Mesenchymal stem cell (in vitro differentiated cells and primary cell): ENCODE measurements at places on chromosomes 2 and 18.
A peak's percentile ranks its signal among the peaks of the same experiment; 100 is the strongest.

DNA sequence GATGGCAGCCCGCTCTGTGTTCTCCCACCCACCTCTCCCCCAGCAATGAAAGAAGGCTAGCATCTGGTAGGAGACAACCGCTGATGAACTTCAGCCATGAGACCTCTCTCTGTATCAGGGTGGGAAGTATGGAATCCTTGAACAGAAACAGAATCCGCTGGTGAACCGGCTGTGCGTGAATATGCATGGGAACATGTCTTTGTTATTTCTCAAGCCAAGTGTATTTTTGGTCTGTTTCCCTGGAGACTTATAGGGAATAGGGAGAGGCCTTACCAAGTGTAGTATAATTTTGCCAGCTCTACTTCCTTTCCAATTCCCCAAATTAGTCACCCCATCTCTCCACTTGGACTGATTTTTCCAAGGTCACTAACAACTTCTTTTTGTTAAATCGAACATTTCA, 30.1 kb downstream of the WNT10A start:
- H3K36me3 ChIP-seq, result no peaks in the 10 kb centered on the region
- no peak for DNase-seq
- no peak overlapping the region for H3K27ac ChIP-seq
- H3K4me3 ChIP-seq, result no peak overlapping the region
- peaks cover 34% of the 10 kb centered on the region for H3K27me3 ChIP-seq

DNA sequence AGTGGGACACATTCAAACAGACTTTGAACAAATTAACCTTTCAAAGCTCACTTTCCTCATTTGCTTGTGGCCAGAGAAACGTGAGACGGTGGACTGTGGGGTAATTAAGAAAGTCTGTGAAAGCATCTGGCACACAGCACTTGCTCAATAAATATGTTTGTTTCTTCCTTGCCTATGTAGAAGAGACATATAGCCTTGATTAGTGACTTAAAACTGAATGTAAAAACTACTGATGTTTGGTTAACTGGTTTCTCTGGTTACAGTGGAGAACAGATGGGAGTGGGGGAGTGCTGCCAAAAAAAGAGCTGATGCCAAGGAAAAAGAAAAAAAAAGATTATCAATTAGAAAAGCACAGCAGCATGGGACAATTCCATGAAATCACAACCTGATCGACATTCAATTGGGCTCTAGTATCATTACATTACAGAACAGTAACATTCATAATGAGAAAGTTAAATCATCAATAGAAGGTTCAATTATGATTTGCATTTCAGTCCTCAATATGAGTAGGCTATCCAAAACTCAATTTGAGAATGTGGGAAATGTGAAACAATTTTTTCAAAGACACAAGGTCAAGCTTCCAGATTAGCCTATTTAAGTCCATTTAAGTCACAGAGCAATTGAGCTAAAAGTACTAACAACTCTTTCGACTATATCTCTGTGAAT, 14.7 kb downstream of the CUL3 start:
- no peaks in the 10 kb centered on the region for H3K4me1 ChIP-seq
- no peaks in the 10 kb centered on the region for H3K27me3 ChIP-seq
- peak; percentile 56 for DNase-seq
- H3K4me3 ChIP-seq, result no peak overlapping the region
- H3K36me3 ChIP-seq, result no peaks in the 10 kb centered on the region
- H3K27ac ChIP-seq, result no peak overlapping the region

DNA sequence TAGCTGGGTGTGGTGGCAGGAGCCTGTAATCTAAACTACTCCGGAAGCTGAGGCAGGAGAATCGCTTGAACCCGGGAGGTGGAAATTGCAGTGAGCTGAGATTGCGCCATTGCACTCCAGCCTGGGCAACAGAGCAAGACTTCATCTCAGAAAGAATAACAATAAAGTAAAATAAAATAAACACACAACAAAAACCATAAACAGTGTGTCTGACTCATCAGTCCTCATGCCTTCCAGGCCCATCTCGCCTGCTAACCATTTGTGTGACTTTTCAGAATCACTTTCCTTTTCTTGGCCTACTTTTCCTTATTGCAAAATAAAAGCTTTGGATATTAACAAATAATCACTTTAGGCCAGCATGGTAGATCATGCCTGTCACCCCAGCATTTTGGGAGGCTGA, 42.0 kb upstream of the ASXL2 start:
- no peaks in the 10 kb centered on the region for H3K27me3 ChIP-seq
- H3K4me3 ChIP-seq, result no peak overlapping the region
- DNase-seq, result peak; percentile 89
- H3K27ac ChIP-seq, result no peak overlapping the region

- no peak overlapping the region for H3K4me3 ChIP-seq
- H3K4me1 ChIP-seq, result no peaks in the 10 kb centered on the region
- H3K27ac ChIP-seq, result no peak overlapping the region
- DNase-seq, result no peak
- H3K36me3 ChIP-seq, result no peaks in the 10 kb centered on the region
Measured at GRCh38 chr2:1340141-1340512, 73.1 kb upstream of the TPO start.

DNA sequence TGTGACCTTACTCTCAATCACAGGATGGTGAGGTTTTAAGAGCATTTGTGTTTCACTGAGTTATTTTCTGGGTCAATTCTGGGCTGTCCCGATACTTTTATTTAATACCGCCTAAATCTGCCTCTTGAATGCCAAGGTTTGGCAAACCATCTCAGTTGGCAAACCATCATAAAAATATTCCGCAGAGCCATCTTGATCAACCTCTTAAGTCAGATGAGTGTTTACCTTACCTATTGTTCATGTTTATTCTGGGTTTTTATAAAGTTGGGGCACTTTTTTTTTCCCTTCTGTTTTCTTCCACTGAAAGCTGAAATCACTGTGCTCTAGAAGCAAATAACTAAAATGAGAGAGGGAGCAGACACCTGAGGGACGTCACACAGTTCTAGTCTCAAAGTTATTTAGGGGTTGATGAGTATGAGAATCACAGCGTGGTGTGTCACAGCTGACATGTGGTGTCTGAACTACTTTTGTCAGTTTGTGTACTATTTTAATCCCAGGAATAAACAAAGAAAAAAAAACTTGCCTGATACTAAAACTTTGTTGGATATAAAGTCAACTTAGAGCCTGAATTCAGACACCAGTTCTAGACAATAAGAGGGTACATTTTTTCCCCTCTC, 48.6 kb downstream of the ETAA1 start:
- H3K4me3 ChIP-seq, result no peak overlapping the region
- no peaks in the 10 kb centered on the region for H3K4me1 ChIP-seq
- DNase-seq, result peak; percentile 48
- H3K27me3 ChIP-seq, result no peaks in the 10 kb centered on the region
- H3K36me3 ChIP-seq, result no peaks in the 10 kb centered on the region

DNA sequence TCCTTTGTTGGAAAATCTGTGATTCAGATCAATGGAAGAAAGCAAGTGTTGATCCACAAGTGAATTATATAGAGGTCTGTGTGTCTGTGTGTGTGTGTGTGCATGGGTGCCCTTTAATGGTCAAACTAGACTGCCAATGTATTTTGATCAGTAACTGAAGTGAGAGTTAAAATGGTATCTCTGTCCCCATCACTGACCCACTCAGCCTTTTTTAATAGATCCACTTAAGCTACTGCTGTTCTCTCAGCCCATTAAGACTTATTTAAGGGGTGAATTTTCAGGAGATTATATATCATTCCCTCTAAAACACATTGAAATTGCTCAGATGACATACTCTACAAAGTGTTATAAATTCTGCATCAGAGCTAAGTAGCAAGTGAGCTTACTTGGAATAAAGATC, 193.7 kb upstream of the SIX3 start:
- no peak overlapping the region for H3K27ac ChIP-seq
- no peak for DNase-seq
- H3K27me3 ChIP-seq, result no peaks in the 10 kb centered on the region
- H3K4me1 ChIP-seq, result no peaks in the 10 kb centered on the region
- H3K36me3 ChIP-seq, result peaks cover 2% of the 10 kb centered on the region
- no peak overlapping the region for H3K4me3 ChIP-seq

GRCh38 chr2:96342085-96342484, 6.5 kb downstream of the NCAPH start:
- H3K27ac ChIP-seq, result peak overlapping the region; percentile 9
- H3K4me1 ChIP-seq, result peaks cover 10% of the 10 kb centered on the region
- no peak overlapping the region for H3K4me3 ChIP-seq
- no peaks in the 10 kb centered on the region for H3K27me3 ChIP-seq
- peak; percentile 88 for DNase-seq

DNA sequence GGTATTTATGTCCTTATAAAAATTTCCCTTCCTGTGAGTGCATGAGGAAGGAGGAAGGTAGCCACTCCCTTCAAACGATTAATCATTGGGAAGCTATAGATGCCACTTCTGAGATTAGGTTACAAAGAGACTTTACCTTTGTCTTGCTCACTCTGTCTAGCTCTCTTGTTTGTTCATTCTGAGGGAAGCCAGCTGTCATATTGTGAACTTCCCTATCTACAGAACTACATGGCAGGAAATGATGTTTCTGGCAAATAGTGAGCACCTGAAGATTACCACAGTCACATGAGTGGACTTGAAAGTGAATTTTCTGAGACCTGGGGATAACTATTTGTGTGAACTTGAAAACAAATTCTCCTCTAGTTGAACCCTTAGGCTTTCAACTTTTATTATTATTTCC, 776.8 kb downstream of the CCDC85A start:
- DNase-seq, result no peak
- H3K27ac ChIP-seq, result no peak overlapping the region
- no peak overlapping the region for H3K4me3 ChIP-seq
- H3K36me3 ChIP-seq, result no peaks in the 10 kb centered on the region

DNA sequence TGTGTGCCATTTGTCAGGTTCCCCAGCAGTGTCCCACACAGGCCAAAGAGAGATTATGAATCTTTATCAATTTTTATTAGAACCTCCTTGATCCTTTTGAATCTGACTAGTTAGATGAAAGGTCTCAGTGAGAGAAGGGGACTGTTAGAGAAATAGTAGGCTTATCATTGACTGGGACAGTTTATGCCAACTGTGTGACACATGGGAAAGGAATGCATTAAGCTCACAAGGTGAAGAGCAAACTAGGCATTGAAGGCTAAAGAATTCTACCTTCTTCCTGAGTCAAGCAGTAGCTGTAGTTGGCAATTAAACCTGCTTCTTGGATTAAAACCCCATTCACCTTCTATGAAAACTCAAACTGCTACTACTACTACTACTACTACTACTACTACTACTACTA, 389.6 kb upstream of the CDH19 start:
- no peak overlapping the region for H3K27ac ChIP-seq
- H3K4me3 ChIP-seq, result no peak overlapping the region
- H3K4me1 ChIP-seq, result no peaks in the 10 kb centered on the region

- peaks cover 23% of the 10 kb centered on the region for H3K4me1 ChIP-seq
- H3K36me3 ChIP-seq, result no peaks in the 10 kb centered on the region
- no peak overlapping the region for H3K4me3 ChIP-seq
Measured at GRCh38 chr2:54486766-54487165, 30.6 kb downstream of the SPTBN1 start.

DNA sequence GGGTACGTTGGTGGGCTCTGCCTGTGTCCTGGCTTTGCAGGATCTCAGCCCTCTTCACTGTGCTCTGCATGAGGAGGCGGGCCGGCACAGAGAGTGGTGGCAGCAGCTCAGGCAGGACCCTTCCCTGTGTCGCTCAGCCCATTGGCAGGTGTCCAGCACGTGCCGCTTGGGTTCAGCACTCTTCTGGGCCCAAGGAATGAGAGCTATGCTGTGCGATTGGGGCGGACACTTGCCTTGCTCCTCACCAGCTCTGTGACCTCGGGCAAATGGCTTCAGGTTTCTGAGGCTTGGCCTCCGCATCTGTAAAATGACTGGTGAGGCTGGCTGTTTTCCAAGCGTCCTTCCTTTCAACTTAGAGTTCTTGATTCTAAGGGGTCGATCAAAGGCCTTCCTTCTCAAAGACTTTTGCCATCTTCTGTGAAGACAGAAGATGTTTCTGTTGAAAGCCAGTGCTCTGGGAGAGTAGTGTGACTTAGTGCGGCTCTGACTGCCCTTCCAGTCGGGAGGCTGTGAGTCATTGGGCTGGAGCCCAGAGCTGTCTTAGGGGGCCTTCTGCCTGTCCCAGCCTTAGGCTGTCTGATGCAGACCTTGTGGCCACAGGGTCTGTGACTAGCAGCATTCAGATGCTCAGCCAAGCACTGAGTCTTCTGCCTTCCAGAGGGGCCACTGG, 35.6 kb downstream of the GLI2 start:
- no peak overlapping the region for H3K4me3 ChIP-seq
- H3K4me1 ChIP-seq, result peaks cover 34% of the 10 kb centered on the region
- no peaks in the 10 kb centered on the region for H3K36me3 ChIP-seq
- H3K27ac ChIP-seq, result peak overlapping the region; percentile 46
- peak; percentile 98 for DNase-seq
- H3K27me3 ChIP-seq, result no peaks in the 10 kb centered on the region

- H3K36me3 ChIP-seq, result no peaks in the 10 kb centered on the region
- H3K27ac ChIP-seq, result no peak overlapping the region
- H3K4me3 ChIP-seq, result no peak overlapping the region
- DNase-seq, result peak; percentile 4
- no peaks in the 10 kb centered on the region for H3K27me3 ChIP-seq
Measured at GRCh38 chr2:5121642-5122041, 570.5 kb upstream of the SOX11 start.

DNA sequence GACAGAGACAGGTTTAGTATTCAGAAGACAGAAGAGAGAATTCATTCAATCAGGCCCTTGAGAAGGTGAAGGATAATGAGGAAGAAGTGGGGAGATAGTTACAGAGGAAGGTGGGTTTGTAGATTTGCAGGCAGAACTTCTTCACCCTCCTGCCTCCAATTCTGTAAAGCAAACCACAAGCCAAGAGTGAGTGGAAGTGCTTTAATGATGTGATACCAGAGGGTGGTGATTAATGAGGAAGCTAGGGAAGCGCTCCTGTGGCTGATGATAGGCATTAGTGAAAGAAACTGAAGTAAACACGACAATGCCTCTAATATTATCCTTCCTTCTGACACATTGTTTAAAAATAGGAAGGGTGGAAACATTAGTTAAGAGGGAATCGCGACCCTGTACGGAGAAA, 78.2 kb downstream of the CAPN13 start:
- H3K4me1 ChIP-seq, result no peaks in the 10 kb centered on the region
- H3K4me3 ChIP-seq, result no peak overlapping the region

DNA sequence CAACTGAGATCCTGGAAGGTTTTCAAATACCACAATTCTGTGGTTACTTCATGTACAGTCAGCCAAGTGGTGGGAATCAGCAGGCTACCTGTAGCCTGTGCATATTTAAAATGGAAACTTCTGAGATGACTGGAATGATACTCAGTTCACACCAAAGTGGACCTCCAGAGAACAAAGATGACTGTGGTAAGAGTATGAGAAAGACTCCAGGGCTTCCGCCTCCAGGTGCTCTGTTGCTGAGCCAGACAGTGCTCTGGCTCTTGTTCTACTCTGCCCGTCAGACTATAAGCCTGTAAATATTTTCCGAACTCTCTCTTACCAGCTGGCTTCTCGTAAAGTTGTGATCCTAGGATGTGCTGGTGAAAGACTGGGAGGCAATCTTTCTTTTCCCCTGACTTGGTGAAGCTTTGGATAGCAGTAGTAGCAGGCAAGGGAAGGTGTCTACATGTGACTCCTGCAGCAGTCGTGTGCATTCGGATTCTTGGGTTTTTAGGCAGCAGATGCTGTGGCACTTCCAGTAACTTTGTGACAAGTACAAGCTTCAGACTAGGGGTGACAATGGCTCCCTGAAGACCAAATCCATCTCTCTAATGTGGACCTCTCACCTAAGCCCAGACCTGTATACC, 23.1 kb downstream of the ST3GAL5 start:
- H3K36me3 ChIP-seq, result peaks cover 55% of the 10 kb centered on the region
- no peak overlapping the region for H3K4me3 ChIP-seq
- H3K27me3 ChIP-seq, result no peaks in the 10 kb centered on the region
- H3K4me1 ChIP-seq, result peaks cover 7% of the 10 kb centered on the region
- H3K27ac ChIP-seq, result no peak overlapping the region

GRCh38 chr18:74378179-74378682, 62.6 kb downstream of the C18orf63 start:
- H3K36me3 ChIP-seq, result no peaks in the 10 kb centered on the region
- peaks cover 8% of the 10 kb centered on the region for H3K4me1 ChIP-seq
- no peak overlapping the region for H3K4me3 ChIP-seq
- DNase-seq, result no peak
- no peak overlapping the region for H3K27ac ChIP-seq
- peaks cover 4% of the 10 kb centered on the region for H3K27me3 ChIP-seq
